ENCODE measurements at places on chromosomes 1 and 21.
A peak's percentile ranks its signal among the peaks of the same experiment; 100 is the strongest.

DNA sequence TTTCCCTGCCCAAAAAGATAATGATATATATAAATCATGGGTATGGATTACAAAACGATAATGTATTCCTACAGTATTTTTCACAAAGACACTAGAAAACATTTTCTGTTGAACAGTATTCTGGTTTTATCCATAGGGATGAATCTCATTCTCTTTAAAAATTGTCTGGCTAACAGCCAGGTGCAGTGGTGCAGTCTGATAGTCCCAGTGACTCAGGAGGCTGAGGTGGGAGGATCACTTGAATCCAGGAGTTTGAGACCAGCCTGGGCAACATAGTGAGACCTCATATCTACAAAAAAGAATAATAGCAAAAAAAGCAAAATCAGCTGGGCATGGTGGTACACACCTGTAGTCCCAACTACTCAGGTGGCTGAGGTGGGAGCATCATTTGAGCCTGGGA, 23.3 kb downstream of the PIP5K1A start:
- DNase-seq, result no peak

DNA sequence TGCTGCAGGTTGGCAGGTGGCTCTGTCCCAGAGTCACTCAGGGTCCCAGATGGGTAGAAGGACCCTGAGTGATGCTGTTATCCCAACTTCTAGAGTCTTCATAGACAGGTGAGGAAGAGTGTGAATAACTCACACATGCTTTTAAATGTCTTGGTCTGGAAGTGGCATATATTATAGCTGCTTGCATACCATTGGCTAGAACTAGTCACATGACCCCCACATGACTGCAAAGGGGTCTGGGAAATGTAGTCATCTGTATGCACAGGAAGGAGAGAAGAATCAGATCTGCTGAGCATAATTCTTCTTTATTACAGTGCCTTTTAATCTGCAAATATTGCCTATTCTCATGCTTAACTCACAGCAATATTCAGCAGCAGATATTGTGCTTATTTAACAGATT, 28.2 kb upstream of the KLHDC7A start:
- peak; percentile 1 for DNase-seq

GRCh38 chr1:79364896-79365295, 358.4 kb upstream of the ADGRL4 start:
- DNase-seq, result peak; percentile 57

GRCh38 chr1:17250601-17251000, 1.7 kb downstream of the PADI3 start:
- DNase-seq, result no peak

DNA sequence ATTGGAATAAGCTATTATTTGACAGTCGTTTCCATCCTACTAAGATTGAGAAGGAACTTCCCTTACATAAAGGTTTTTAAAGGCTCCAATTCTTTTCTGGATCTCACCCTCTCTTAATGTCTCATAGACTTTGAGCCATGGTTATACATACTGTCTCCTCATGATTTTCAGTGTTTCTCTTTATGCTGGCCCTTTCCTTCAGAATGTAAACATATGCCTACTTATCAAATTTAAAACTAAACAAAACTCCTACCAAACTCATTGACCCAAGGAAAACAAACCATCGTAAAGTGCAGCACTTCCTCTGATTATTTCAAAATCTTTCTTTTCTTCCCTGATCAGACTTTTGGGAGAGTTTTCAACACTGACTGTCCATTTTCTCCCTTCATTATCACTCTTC, 163.4 kb upstream of the DPYD start:
- DNase-seq, result no peak

Measured in fibroblast of skin of abdomen (primary cell).